ENCODE measurements at places on chromosomes 11 and 22. TPM values are rescaled to one million over a fixed set of nuclear protein-coding genes. Genes with fewer than 3 reads are reported as not detected.

- DNase-seq, result no peak
Observed at GRCh38 chr11:76385903-76386302, 4.8 kb downstream of the GVQW3 start.

DNA sequence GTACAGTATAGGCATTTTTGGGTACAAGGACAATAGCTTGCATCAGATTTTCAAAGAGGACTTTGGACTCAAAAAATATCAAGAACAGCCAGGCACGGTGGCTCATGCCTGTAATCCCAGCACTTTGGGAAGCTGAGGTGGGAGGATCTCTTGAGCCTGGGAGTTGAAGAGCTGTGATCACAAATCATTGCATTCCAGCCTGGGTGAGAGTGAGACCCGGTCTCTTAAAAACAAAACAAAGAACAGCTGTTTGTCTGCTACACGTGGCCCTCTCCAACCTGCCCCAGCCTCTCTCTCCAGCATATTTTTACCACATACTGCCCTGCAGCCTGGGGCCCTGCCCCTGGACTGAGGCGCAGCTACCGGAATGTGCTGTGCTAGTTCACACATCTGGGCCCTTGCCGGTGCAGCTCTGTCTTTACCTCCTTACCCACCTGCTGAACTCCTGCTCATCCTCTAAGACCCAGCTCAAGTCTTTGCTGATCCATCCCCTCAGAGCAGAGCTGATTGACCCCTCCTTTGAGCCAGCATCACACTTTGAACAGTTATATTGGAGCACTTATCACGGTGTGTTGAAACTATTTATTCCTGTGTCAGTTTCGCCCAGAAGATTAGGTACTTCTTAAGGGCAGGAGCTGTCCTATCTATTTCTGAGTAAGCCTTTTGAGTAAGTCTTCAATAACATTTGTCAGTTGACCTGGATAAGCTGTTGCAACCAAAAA, 29.4 kb downstream of the GRIK4 start:
- DNase-seq, result peak; percentile 72

GRCh38 chr11:62958547-62959421, 26.0 kb downstream of the SLC22A6 start:
- DNase-seq, result peak; percentile 79

DNA sequence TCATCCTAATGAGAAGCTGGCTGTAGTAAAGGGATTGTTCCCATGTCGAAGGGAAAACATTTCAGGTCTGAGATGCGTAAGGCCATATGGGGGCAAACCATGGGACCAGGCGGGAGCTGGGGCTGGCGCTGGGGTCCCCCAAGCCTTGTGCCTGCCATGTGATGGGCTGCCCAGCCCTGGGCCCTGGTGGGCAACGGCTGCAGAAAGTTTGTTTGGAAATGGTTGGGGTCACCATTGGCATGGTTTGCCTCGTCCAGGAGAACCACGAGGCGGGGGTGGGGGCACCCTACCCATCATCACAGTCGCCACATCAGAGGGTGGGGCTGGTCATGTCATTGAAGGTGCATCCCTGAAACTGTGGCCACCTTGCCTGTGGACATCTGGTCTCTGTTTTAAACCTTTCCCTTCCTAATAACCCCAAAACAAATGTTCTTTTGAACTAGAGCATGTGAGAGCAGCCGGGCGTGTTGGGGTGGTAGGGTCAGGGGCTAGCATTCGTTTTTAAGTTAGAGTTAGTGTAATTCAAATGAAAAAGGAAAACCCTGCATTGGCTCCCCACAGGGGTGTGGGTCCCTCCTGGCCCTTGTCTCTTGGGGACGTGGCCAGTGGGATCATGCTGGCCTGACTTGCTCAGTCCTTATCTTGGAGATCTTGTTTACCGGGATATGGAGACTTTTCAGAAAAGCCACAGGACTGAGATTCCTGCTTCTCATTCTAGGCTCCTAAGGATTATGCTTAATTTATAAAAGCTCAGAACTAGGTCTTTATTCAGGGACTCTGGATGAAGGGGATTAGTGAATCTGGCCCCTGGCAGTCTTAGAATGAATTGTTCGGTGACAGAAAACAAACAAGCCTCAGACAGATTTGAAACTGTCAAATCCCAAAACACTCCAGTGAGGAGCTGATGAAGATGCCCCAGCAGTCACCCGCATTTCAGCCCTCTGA, 98.5 kb downstream of the CTTN start:
- DNase-seq, result no peak

DNA sequence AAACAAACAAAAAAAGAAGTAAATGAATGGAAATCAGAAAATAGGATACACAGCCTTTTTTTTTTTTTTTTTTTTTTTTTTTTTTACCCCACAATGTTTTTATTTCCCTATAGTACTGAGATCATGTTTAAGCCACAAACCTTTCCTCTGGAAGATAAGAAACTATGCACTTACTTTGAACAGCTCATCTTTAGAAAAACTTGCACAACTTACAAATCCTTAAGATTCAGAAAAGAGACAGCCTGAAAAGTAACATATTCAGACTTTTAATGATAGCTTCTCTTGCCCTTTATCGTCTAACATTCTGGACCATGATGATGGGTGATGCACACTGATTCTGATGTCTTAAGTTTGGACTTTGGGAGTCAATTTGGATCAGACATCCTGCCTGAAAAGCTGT, 80.3 kb downstream of the TNRC6B start:
- DNase-seq, result no peak

GRCh38 chr22:37098976-37099591, 10.4 kb downstream of the TMPRSS6 start:
- DNase-seq, result peak; percentile 44

- DNase-seq, result no peak
Observed at GRCh38 chr11:108565653-108566052, 27.9 kb downstream of the EXPH5 start.

- DNase-seq, result no peak
Observed at GRCh38 chr11:26865703-26866102, 128.2 kb upstream of the FIBIN start.

GRCh38 chr11:111221208-111221607, 24.3 kb upstream of the POU2AF2 start:
- no peak for DNase-seq

DNA sequence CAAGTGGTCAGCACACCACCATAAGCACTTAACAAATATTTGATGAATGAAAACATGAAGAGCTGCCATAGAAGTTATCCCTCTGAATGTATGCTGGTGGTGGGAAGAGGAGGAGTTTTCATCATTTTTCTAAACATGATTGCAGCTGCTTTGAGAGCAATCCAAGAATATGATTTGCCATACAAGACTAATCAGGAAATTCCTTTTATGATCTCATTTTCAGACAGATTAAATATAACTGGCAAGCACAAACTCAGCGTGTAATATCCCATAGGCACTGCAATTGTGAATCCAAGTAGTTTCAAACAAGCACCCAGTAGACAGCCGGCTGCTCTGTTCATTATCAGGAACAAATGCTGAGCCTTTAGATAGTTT, 505.7 kb upstream of the LUZP2 start:
- DNase-seq, result peak; percentile 24

- DNase-seq, result peak; percentile 86
Observed at GRCh38 chr22:30253205-30253852, 6.8 kb upstream of the LIF start.

- peak; percentile 24 for DNase-seq
Observed at GRCh38 chr22:17672417-17672991, 33.9 kb downstream of the BCL2L13 start.

DNA sequence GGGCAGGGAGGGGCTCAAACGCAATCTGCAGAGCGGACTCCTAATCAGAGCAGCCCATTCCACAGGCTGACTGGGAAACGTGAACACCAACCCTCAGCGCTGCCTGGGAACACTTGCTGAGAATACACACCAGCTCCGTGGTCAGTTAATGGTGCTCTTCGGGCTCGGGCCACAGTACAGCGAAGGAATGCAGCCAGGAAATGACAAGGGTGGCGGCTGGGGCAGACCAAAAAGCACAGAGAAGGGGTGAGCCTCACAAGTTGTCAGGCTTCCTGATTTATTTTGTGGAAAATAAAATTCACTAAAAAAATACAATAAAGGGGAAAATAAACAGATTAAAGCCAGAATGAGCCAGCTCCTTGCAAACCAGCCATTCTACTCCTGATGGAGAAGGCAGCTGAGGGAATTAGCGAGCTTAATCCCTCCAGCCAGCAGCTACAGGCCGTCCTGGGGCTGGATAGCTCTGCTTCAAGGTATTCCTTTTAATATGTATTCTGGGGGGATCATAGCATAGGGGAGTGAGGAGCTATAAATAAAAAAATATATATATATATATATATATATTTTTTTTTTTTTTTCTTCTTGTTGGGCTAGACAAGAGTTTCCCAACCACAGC, 165.5 kb upstream of the NTM start:
- no peak for DNase-seq

GRCh38 chr11:117256573-117256972, 24.1 kb downstream of the RNF214 start:
- peak; percentile 41 for DNase-seq

Gene MFRP
- total RNA-seq, result 0.31 TPM

Gene CTNND1
- total RNA-seq, result 98.3 TPM

Gene OR52H1
- not detected for total RNA-seq

Gene CABP4
- 1.7 TPM for total RNA-seq

Gene VSIG10L2
- total RNA-seq, result not detected

Gene C11orf16
- total RNA-seq, result not detected

Gene TRPM5
- total RNA-seq, result not detected

Gene EI24
- total RNA-seq, result 94.6 TPM

Data from myocyte (in vitro differentiated cells).